ENCODE measurements at places on chromosomes 4 and X. TPM values are rescaled to one million over a fixed set of nuclear protein-coding genes. Genes with fewer than 3 reads are reported as not detected.

The NUDT11 gene
- 0.20 TPM for polyA plus RNA-seq

The PLP2 gene
- polyA plus RNA-seq: 292 TPM

The PRDM5 gene
- polyA plus RNA-seq: not detected

The GCNA gene
- 0.38 TPM for polyA plus RNA-seq

The TEX13D gene
- not detected for polyA plus RNA-seq

The CHRDL1 gene
- not detected for polyA plus RNA-seq

Measured in IgD-negative memory B cell (primary cell).